ENCODE measurements at places on chromosomes 1 and 21.

- no peaks in the 10 kb centered on the region for H3K36me3 ChIP-seq
- peaks cover 13% of the 10 kb centered on the region for H3K27me3 ChIP-seq
- no peaks in the 10 kb centered on the region for H3K4me1 ChIP-seq
- H3K4me3 ChIP-seq, result no peak overlapping the region
- no peak overlapping the region for H3K27ac ChIP-seq
Observed at GRCh38 chr1:83918688-83919285, 80.1 kb downstream of the TTLL7 start.

GRCh38 chr1:229507502-229507901 lies 639 bp downstream of the NUP133 start:
- peaks cover 35% of the 10 kb centered on the region for H3K4me1 ChIP-seq
- DNase-seq, result no peak
- peaks cover 4% of the 10 kb centered on the region for H3K36me3 ChIP-seq
- H3K4me3 ChIP-seq, result peak overlapping the region; percentile 83
- H3K27ac ChIP-seq, result peak overlapping the region; percentile 89
- H3K27me3 ChIP-seq, result no peaks in the 10 kb centered on the region

GRCh38 chr1:34982820-34983376 lies 2.2 kb downstream of the TMEM35B start:
- peaks cover 26% of the 10 kb centered on the region for H3K36me3 ChIP-seq
- DNase-seq, result no peak
- H3K27ac ChIP-seq, result no peak overlapping the region
- H3K4me1 ChIP-seq, result peaks cover 34% of the 10 kb centered on the region

- H3K27me3 ChIP-seq, result no peaks in the 10 kb centered on the region
- no peak overlapping the region for H3K4me3 ChIP-seq
- H3K36me3 ChIP-seq, result no peaks in the 10 kb centered on the region
- no peaks in the 10 kb centered on the region for H3K4me1 ChIP-seq
- DNase-seq, result no peak
Observed at GRCh38 chr1:56755911-56756310, 63.3 kb downstream of the FYB2 start.

DNA sequence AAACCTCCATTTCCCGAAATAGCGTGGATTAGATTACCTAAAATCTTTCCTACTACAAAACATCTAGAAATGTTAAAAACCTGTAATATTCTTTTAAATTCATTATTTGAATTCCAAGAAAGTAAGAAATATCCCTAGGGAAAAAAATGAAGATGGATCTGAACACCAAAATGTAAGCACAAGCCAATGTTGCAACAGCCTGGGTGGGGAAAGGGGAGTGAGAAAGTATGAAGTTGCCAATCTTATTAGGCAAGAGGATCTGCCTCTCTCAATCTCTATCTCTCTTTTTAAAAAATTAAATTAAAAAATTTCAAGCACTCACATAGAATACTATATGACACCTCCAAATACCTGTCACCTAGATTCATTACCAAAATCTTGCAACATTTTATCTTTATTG lies 74.9 kb upstream of the IRF2BP2 start:
- H3K36me3 ChIP-seq, result peaks cover 3% of the 10 kb centered on the region
- H3K27ac ChIP-seq, result no peak overlapping the region
- H3K4me3 ChIP-seq, result no peak overlapping the region
- no peaks in the 10 kb centered on the region for H3K4me1 ChIP-seq

DNA sequence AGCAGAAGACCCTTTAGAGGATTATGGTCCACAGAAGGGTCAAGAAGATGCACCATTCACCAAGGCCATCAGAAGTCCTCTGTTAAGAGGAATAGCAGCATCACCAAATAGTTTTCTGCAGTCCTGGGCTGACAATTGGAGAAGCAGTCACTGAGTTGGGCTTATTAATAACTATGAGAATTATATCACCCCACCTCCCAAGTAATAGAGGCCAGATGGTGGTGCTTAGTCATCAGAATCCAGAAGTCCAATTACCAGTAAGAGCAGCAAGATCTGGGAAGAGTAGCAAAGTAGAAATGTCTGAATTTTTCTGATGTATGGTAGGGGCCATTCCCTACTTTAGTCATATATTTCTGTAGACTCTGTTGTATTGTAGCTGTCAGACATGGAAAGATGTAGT lies 6.1 kb upstream of the PSMA5 start:
- no peak overlapping the region for H3K4me3 ChIP-seq
- no peaks in the 10 kb centered on the region for H3K36me3 ChIP-seq
- peaks cover 6% of the 10 kb centered on the region for H3K4me1 ChIP-seq
- H3K27me3 ChIP-seq, result peaks cover 4% of the 10 kb centered on the region

- H3K36me3 ChIP-seq, result no peaks in the 10 kb centered on the region
- H3K27ac ChIP-seq, result no peak overlapping the region
Observed at GRCh38 chr1:186903374-186904136, 74.8 kb downstream of the PLA2G4A start.

- H3K36me3 ChIP-seq, result peaks cover 48% of the 10 kb centered on the region
- peaks cover 64% of the 10 kb centered on the region for H3K4me1 ChIP-seq
- no peak overlapping the region for H3K4me3 ChIP-seq
- no peak for DNase-seq
- H3K27me3 ChIP-seq, result no peaks in the 10 kb centered on the region
Observed at GRCh38 chr1:27665016-27665651, 6.9 kb downstream of the IFI6 start.

DNA sequence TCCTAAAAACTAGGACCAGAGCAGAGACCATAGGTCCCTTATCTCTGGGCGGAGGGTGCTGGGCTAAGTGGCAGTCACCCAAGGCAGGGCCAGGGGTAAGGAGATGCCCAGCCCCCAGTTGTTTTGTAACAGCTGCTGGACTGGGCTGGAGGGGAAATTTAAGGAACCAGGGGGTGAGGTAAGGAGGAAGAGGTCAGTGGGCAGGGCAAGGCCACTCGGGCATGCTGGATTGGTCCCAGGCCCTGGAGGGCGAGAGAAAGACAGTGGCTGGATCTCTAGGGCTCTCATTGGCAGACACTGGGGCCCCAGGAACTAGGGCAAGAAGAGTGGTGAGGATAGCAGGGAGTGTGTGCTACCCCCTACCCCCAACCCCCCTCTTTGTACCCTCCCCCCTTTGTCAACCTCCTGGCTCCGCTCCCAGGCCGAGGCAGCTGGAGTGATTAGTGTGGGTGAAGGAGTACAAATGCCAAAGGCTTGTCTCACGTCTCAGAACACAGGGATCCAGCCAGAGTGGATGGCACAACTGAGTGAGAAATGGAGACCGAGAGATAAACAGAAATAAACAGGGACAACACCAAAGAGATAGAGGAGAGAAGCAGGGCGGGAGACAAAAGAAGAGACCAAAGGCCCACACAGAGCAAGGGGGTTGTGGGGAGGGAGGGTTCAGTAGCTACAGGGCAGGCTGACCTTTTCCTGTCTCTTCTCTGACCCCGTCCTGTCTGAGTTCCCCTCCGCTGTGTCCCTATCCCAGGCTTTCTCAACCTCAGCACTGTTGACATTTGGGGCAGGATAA lies 20.5 kb upstream of the THRAP3 start:
- H3K4me1 ChIP-seq, result peaks cover 12% of the 10 kb centered on the region
- no peak overlapping the region for H3K4me3 ChIP-seq

GRCh38 chr1:31725777-31726535 lies 22.1 kb upstream of the COL16A1 start:
- no peak overlapping the region for H3K4me3 ChIP-seq
- no peaks in the 10 kb centered on the region for H3K36me3 ChIP-seq
- DNase-seq, result no peak

- H3K4me3 ChIP-seq, result peak overlapping the region; percentile 88
- no peaks in the 10 kb centered on the region for H3K27me3 ChIP-seq
- DNase-seq, result peak; percentile 51
- peaks cover 42% of the 10 kb centered on the region for H3K36me3 ChIP-seq
- H3K4me1 ChIP-seq, result peaks cover 80% of the 10 kb centered on the region
Observed at GRCh38 chr1:54798769-54799641, 2.1 kb downstream of the TTC22 start.

DNA sequence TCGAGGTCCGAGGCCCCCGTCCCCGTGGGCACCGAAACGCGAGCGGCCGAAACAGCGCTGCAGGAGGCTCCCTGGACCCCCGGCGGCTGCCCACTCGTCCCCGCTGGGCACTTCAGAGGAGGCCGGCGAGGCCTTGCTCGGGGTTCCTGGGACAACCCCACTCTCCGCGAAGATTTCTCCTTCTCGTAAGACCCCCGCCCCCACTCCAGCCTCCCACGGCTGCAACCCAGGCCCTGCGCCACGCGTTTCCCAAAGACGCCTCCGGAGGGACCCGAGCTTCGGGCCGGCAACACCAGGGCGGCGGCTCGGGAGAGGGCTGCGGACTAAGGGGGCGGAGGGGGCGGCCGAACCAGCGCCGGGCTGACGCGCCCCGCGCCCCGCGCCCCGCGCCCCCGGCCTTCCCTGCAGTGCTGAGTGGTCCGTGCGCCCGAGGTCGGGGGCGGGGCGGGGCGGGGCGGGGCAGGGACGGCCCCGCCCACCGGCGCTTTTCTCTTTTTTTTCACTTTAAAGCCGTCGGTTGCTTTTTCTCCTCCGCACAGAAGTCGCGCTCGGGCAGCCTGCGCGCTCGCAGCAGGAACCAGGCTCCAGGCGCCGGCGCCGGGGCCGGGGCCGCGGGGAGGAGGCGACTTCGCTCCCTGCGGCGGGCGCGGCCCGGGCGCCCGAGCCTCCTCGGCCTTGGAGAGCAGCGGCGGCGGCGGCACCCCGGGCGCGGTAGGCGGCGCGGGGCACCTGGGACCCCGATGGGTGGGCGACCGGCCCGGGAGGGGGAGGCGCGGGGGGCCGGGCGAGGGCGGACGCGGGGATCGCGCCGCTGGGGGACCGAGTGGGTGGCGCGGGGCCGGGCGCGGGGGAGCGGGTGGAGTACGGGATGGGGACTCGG lies at the start of gene SPSB1:
Gene SPSB1 (plus strand): TSS at position 534 of the 880 bp plus-strand sequence. CDS start 62,998 bp downstream, outside the sequence.
- no peak within 1 kb of the TSS for H3K27ac ChIP-seq
- H3K27me3 ChIP-seq, result peaks cover 7% of the 10 kb centered on the region
- DNase-seq, result peak; percentile 79
- H3K4me1 ChIP-seq, result peaks cover 22% of the 10 kb centered on the region
- peak within 1 kb of the TSS; percentile 56 for H3K4me3 ChIP-seq

- no peaks in the 10 kb centered on the region for H3K4me1 ChIP-seq
- no peak for DNase-seq
- H3K27ac ChIP-seq, result no peak overlapping the region
- H3K36me3 ChIP-seq, result peaks cover 8% of the 10 kb centered on the region
- no peaks in the 10 kb centered on the region for H3K27me3 ChIP-seq
Observed at GRCh38 chr1:246748867-246749266, 24.7 kb downstream of the SCCPDH start.

GRCh38 chr1:8165595-8166360 lies 139.7 kb upstream of the ERRFI1 start:
- no peak overlapping the region for H3K27ac ChIP-seq
- no peaks in the 10 kb centered on the region for H3K27me3 ChIP-seq
- peaks cover 2% of the 10 kb centered on the region for H3K36me3 ChIP-seq
- H3K4me3 ChIP-seq, result no peak overlapping the region
- peaks cover 37% of the 10 kb centered on the region for H3K4me1 ChIP-seq
- no peak for DNase-seq

DNA sequence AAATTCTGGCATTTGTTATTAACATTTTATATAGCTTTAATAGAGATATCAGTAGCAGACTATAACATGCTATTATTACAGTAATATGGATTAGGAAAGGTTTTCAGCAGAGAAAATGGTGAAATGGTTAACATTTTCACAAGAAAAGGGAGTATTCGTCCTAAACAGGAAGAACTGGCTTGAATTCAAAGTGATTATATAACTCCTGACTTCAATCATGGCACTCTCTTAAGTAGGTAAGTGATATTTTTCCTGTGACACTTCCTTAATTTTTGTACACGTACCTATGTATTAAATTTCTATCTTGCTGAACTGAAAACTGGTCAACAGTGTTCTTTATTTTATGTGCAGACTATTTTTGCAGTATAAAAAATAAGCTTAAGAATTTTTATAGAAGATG lies 67.9 kb upstream of the CNN3 start:
- H3K4me1 ChIP-seq, result no peaks in the 10 kb centered on the region
- no peaks in the 10 kb centered on the region for H3K36me3 ChIP-seq
- H3K4me3 ChIP-seq, result no peak overlapping the region
- no peak overlapping the region for H3K27ac ChIP-seq
- no peak for DNase-seq
- no peaks in the 10 kb centered on the region for H3K27me3 ChIP-seq

- peak overlapping the region; percentile 77 for H3K4me3 ChIP-seq
- H3K27ac ChIP-seq, result peak overlapping the region; percentile 87
- DNase-seq, result no peak
- peaks cover 2% of the 10 kb centered on the region for H3K27me3 ChIP-seq
Observed at GRCh38 chr1:13699510-13699909, 478 bp upstream of the PRDM2 start.

DNA sequence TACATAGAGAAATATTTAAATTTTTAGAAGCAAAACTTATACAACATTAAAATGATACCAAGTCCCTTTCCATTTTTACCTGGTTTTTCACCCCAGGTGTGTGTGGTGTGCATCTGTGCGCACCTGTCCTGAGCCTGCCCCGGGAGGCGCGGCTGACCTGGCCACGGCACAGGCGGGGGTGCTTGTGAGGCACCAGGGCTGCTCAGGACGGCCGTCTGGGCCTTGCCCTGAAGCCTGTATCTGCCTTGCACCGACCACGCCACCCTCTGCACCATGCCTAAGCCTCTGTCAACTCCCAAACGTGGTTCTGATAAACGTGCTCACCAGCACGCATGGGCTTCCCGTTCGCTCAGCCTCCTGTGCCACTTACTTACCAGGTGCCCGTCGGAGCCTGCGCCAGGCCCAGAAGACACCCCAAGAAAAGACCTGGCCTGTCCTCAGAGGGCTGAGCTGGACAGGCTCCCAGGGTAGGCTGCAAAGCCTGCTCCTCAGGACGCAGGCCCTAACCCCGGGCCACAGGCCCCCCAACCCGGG lies 20.9 kb downstream of the PANK4 start:
- no peak overlapping the region for H3K4me3 ChIP-seq
- no peaks in the 10 kb centered on the region for H3K27me3 ChIP-seq
- DNase-seq, result no peak
- peaks cover 16% of the 10 kb centered on the region for H3K36me3 ChIP-seq
- no peak overlapping the region for H3K27ac ChIP-seq

- no peaks in the 10 kb centered on the region for H3K4me1 ChIP-seq
- H3K36me3 ChIP-seq, result no peaks in the 10 kb centered on the region
- no peak overlapping the region for H3K4me3 ChIP-seq
- H3K27me3 ChIP-seq, result peaks cover 8% of the 10 kb centered on the region
- DNase-seq, result no peak
- no peak overlapping the region for H3K27ac ChIP-seq
Observed at GRCh38 chr1:199723250-199723956, 304.1 kb upstream of the NR5A2 start.

GRCh38 chr1:192474080-192474683 lies 101.4 kb upstream of the RGS1 start:
- no peak overlapping the region for H3K4me3 ChIP-seq
- no peaks in the 10 kb centered on the region for H3K36me3 ChIP-seq
- peaks cover 15% of the 10 kb centered on the region for H3K27me3 ChIP-seq
- no peak for DNase-seq
- no peaks in the 10 kb centered on the region for H3K4me1 ChIP-seq

- DNase-seq, result no peak
- no peak overlapping the region for H3K4me3 ChIP-seq
- H3K27ac ChIP-seq, result no peak overlapping the region
- H3K36me3 ChIP-seq, result no peaks in the 10 kb centered on the region
Observed at GRCh38 chr1:194342484-194343262, 1156.3 kb upstream of the B3GALT2 start.

DNA sequence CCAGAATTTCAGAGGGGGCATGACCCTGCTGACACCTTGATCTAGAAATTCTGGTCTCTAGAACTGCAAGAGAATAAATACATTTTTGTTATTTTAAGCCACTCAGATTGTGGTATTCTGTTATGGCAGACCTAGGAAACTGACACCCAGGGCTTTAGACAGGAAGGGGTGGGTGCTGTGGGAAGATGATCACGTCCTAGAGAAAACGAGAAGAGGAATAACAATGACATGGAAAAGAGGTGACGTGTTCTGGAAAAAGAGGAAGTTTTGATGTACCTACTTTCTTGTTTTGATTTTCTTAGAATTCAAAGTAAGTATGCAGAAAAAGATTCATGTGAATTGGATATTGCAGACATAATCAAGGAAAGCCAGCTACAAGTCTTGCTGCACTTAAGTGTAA lies 232.9 kb upstream of the RUNX1 start:
- H3K27me3 ChIP-seq, result no peaks in the 10 kb centered on the region
- H3K27ac ChIP-seq, result no peak overlapping the region
- no peak overlapping the region for H3K4me3 ChIP-seq
